Cortex of kidney (tissue), 1 donor: ENCODE measurements at places on chromosomes 13 and 19.

- no peak for DNase-seq
These were observed 2.9 kb upstream of the PRKACA start for GRCh38 chr19:14120497-14120780.

DNA sequence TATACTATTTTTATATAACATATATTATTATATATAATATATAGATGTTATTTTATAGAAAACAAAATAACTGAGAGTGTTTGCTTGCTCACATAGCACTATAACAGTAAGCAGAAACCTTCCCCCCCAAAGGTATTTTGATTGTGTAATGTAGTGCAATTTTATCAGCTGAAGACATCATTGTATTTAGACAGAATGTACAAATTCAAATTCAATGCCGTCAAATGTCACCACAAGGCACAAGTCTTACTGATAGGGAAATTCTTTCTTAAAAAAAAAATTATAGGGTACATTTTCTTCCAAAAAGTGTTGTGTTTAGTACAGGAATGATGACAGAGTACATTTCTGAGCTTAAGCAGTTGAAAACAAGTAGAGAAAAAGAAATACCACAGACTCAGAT lies 1147.1 kb upstream of the SPRY2 start:
- DNase-seq = no peak

DNA sequence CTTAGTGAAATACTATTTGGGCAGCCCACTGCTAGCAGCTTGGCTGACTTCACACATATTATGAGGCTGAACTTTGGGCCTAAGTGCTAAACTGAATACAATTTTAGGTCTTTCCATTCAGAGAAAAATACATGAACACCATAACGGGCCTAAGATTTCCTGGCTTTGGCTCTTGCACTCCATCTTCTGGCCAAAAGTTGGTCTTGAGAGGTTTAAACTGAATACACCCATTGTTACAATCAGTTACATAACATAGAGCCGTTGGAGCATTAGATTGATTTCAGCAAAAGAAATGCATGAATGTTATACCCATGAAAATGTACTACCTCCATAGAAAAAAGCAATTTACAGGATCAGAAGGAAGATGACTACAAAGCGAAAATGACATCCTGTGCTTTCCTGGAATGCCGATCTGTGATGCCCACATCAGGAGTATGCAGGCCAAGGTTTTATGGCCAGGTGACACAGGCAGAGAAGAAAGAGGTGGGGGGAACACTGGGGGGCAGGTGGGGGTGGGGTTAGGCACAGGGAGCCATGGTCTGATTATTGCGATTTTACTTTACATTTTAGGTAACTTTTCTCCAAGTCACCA lies 11.1 kb upstream of the SHISA2 start:
- no peak for DNase-seq

- DNase-seq = no peak
These were observed 5.9 kb downstream of the DOHH start for GRCh38 chr19:3494559-3494958.

- no peak for DNase-seq
These were observed 93.2 kb upstream of the SERP2 start for GRCh38 chr13:44280456-44280855.

DNA sequence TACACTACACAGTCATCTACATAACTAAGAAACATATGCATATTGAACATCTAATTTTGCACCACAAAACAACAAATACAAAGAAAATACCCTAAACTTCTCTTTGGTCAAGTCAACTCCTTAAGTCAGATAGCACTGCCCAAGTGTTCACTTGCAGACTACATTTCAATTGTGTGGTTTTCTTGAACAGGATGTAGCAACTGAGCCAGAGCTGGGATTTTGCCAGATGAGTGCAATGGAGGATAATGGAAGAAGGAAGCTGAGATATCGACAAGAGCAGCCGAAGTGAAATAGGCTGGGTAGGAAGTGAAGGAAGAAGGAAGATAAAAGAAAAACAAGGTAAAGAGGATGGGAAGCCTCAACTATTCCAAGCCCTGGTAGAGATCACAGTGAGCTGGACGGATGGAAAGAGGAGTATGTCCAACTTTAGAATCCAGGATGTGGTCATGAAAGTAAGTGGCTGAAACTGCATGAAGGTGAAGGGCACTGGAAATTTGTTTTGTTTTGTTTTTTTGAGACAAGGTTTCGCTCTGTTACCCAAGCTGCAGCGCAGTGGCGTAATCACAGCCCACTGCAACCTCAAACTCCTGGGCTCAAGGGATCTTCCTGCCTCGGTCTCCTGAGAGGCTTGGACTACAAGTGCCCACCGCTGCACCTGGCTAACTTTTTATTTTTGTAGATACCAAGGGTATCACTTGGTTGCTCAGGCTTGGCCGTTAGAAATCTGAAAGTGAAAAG lies 15.0 kb downstream of the NUFIP1 start:
- no peak for DNase-seq

DNA sequence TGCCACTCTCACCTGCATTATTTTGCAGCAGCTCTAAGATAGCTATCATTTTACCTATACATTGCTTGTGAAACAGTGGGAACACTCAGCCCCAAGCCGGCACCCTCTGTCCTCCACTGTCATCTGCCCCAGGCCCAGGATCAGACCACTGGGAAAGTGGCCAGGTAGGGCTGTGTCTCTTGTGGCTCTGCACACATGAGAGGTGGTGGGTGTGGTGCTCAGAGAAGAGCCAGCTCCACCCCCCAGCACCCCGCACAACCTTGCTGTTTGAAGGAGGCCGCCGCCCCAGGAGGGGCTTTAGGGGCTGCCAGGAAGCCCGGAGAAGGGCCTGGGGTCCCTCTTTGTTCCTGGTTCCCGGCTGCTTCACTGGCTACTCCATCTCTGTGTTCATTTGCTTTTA lies 26.6 kb downstream of the PPP1R37 start:
- DNase-seq = no peak

DNA sequence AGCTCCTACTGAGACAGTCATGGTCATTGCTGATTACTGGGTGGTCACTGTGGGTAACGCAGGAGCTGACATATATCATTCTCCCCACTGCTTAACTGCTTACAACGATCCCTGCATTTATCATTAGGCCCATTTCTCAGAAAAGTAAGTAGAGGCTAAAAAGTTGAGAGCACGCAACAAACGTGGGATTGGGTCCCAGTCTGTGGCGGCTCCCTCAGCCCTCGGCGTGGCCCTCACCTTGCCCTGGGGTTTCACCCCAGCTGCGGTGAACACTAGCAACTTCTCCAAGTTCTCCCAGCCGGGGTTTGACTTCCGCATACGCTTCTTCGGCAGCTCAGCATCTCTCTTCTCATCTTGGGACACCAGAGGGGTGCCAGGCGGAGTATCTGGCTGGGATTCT lies 2.5 kb downstream of the PNKP start:
- no peak for DNase-seq

- no peak for DNase-seq
These were observed 134.9 kb downstream of the RAP2A start for GRCh38 chr13:97568850-97569249.

DNA sequence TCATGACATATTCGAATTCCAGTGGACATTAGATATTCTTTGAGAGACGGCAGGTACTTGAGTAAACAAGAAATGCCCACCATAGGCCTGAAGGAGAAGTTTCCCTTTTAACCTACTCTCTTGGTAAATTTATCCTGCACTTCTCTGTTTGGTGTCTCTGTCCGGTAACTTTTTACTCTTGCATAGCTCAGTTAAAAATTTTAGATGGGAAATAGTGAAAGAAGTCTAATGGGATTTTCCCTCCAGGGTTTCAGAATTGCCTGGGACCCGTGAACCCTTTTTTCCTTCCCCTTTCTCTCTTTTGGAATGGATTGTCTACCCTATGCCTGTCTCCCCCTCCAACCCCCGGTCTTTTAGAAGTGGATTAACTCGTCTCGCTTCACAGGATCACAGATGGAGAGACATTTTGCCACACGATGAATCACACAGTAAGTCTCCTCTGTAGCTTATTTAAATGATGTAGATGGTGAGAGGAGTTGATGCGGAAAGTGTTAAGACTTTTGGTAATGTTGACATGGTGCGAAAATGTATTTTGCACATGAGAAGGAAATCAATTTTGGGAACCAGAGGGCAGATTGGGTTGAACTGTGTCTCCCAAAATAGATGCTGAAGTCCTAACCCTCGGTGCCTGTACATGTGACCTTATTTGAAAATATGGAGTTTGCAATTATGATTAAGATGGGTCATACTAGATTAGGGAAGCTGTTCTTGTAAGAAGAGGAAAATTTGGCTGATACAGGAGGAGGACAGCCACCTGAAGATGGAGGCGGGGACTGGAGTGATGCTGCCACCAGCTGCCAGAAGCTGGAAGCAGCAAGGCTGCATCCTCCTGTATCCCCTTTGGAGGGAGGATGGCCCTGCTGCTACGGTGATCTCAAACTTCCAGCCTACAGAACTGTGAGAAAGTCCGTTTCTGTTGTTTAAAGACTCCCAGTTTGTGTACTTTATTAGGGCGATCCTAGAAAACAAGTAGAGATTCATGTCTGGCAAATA lies 711 bp upstream of the MIPEP start:
- no peak for DNase-seq

GRCh38 chr19:55809381-55810058 lies 22.3 kb downstream of the NLRP11 start:
- DNase-seq = no peak

GRCh38 chr19:48558018-48558684 lies 6.2 kb downstream of the SULT2B1 start:
- DNase-seq = no peak

DNA sequence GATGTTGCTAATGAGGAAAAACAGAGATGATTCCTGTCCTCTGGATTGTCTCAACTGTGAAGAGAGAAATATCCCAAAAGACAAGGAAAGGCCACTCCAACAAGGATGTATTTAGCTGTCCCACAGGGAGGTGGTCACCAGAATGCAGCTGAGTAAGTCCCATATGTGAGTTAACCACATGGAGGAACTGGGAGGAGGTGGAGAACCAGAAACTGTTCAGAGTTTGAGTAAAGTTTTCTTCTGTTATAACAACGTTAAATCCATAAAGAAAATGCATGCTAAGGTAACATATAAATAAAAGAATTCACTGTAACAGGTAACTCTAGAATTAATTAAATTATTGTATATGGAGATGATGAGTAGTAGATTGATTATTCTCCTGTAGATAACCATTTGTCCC lies 5.3 kb downstream of the ZNF763 start:
- no peak for DNase-seq

- no peak for DNase-seq
These were observed 819.2 kb downstream of the LIG4 start for GRCh38 chr13:107395927-107396662.

DNA sequence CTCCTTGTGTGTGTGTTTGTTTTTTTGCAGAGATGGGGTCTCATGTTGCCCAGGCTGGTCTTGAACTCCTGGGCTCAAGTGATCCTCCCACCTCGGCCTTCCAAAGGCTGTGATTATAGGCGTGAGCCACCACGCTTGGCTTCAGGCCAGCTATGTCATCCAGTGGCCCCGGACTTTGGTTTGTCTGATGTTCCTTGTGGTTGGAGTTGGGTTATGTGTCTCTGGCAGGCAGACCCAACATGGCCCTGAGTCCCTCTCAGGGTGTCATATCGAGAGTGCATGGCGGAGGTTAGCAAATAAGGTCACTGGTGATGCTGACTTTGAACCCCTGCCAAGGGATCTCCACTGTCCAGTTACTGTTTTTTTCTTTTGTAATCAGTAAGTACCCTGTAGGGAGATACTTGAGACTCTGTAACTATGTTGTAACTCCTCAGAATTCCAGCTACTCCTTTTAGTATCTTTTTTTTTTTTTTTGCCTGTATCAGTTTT lies 37.3 kb downstream of the SMARCA4 start:
- no peak for DNase-seq
